ENCODE measurements at places on chromosomes 5 and 9.

DNA sequence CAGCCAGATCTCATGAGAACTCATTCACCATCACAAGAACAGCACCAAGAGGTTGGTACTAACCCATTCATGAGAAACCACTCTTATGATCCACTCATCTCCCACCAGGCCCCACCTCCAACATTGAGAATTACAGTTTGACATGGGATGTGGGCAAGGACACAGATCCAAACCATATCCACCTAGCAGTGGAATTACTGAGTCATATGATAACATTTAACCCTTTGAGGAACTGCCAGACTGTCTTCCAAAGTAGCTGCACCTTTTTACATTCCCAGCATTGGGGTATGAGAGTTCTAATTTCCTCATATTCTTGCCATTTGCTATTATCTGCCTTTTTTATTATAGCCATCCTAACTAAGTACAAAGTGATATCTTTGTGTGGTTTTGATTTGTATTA lies 51.9 kb downstream of the CTNNA1 start:
- no peak for DNase-seq

GRCh38 chr9:92097997-92098482 lies 17.2 kb downstream of the SPTLC1 start:
- no peak for DNase-seq

DNA sequence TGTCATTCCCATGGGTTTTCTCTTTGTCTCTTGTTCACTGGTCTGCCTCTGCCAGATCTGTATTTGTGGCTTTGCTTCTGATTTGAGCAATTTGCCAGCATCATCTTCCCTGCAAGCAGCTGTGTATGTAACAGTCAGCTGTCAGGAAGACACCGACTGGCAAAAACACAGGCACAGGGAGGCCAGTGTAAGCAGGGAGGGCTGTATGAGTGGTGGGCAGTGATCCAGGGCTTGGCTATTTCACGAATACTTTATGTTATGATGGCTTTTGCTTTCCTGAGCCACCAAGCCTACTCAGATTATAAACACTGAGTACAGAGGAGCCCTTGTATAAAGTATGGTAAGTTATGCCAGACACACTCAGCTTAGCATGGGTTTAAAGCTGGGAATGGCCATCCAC lies 11.6 kb downstream of the BNIP1 start:
- no peak for DNase-seq

DNA sequence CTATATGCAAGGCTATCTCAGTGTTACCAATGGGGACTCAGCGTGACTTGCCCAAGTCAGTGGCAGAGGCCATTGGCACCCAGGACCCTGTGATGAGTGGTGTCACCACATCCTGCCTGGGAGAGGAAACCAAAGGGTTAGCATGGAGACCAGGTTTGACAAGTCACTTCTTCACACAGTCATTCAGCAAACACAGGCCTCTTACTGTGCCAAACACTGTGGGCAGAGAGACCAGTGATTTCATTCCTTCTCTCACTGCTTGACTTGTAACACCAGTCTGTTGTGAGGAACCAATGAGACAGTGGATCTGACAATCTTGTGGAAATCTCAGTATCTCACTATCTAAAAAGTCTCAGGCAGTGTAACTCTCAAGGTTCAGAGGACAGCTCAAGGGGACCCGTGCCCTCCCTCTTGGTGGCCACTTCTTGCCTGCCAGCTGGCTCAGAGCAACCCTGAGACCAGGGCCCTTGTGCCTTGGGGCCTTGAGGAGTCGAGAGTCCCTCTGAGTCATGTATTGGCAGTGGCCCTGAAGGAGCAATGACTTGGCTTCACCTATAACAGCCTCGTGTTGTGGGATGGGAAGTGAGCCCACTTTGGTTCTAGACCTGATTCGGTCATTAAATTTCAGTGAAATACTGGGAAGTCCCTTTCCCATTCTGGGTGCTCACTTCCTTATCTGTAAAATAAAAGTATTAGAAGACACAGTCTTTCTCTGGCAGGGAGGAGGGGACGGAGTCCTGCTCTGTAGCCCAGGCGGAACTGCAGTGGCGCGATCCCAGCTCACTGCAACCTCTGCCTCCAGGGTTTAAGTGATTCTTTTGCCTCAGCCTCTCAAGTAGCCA lies 1.6 kb downstream of the FABP6 start:
- no peak for DNase-seq

GRCh38 chr5:102600964-102601363 lies 102.2 kb upstream of the SLCO6A1 start:
- no peak for DNase-seq

GRCh38 chr5:107610798-107611197 lies 59.9 kb downstream of the EFNA5 start:
- no peak for DNase-seq

Data from stimulated activated CD8-positive, alpha-beta memory T cell treated with anti-CD3 and anti-CD28 coated beads, Interleukin-12 subunit alpha, Interleukin-12 subunit beta, amount 100 ng/mL, for 1 hour (primary cell).